ENCODE measurements at places on chromosomes 2 and 18.
A peak's percentile ranks its signal among the peaks of the same experiment; 100 is the strongest.

DNA sequence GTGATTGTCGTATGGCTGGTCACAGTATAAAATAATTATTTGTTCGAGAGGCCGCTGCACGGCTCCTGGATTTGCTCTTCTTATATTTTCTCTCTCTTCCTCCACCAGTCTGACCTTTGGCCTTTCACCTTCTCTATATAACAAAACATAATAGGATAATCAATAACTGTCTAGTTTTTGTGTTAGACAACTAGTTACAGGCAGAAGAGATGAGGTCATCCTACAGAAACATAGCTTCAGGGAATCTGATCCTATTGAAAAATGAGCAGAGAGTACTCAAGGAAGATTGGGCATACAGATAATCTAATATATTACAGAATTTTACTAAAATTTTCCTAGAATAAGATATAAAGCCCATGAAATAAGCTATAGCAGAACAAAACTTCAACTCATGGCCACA, 731.3 kb upstream of the SLC39A10 start:
- DNase-seq, result no peak

GRCh38 chr2:111186933-111187332, 66.2 kb downstream of the BCL2L11 start:
- no peak for DNase-seq

- DNase-seq, result no peak
Measured at GRCh38 chr2:205524656-205525055, 157.6 kb upstream of the NRP2 start.

DNA sequence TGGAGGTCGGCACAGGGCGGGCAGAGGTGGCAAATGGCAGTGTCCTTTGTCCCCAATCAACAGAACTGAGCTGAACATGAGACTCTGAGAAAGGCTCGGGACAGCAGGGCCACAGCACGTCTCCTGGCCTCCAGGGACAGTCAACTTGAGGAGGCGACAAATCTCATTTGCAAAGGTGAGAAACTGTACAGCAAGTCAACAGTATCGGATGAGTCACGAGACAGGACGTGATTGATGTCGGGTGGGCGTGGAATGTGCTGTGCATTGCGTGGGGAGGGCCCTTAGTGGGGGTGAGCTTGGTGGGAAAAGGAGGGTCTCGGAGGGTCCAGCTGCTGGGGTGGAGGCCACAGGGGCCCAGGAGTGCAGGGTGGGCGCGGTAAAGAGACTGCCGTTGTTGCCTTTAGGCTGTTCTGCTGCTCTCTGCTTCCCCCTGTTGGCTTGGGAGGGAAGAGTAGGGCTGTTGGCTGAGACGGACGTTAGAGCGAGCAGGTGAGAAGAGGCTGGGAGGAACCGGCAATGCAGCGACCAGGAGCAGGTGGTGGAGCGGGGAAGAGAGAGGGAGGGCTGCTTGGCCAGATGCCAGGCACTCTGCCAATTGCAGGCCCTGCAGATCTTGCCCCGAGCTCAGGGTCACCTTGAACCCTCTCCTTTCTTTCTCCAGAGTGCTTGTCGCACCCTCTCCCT, 164.3 kb downstream of the BCL2 start:
- peak; percentile 79 for DNase-seq

GRCh38 chr2:161076936-161077335, 83.3 kb upstream of the TANK start:
- no peak for DNase-seq

DNA sequence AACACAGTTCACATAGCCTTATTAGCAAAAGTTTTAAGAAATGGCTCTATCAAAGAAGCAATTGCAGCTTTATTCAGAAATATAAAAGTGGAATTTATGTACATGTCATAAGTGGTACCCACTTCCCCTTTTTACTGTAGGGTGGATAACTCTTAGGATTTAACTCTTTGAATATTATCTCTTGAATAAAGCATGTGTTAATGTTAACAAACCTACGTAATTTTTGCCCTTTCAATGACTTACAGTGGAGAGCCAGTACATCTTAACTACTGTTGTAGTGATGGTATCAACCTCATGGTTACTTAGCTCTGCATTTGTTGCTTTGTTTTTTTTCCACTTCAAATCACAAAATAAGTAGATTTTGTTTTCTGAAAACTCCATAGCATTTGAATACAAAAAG, 8.8 kb downstream of the NABP1 start:
- DNase-seq, result no peak

GRCh38 chr2:239666855-239667376, 266.1 kb upstream of the HDAC4 start:
- DNase-seq, result no peak

- DNase-seq, result no peak
Measured at GRCh38 chr2:20994130-20994529, 49.7 kb downstream of the APOB start.

DNA sequence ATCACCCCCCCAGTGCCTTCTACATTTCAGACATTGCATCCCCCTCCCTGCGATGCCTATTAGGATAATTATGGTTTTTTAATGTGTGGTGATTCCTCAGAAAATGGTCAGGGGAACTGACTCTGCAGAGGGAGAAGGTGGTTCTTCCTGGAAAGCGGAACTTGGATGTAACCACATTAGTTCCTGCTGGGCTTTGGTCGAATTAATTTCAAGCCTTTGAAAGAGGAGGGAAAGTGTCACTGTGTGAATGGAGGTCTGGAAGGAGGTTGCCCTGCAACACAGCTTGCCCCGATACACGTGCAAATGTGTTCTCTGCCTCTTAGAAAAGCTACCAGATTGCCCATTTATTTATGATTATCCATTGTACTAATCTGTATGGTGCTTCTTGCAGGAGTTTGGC, 63.2 kb upstream of the TPO start:
- DNase-seq, result no peak

GRCh38 chr18:53984021-53984420, 240.4 kb downstream of the MBD2 start:
- no peak for DNase-seq

GRCh38 chr18:24801001-24801400, 340.6 kb downstream of the HRH4 start:
- no peak for DNase-seq

DNA sequence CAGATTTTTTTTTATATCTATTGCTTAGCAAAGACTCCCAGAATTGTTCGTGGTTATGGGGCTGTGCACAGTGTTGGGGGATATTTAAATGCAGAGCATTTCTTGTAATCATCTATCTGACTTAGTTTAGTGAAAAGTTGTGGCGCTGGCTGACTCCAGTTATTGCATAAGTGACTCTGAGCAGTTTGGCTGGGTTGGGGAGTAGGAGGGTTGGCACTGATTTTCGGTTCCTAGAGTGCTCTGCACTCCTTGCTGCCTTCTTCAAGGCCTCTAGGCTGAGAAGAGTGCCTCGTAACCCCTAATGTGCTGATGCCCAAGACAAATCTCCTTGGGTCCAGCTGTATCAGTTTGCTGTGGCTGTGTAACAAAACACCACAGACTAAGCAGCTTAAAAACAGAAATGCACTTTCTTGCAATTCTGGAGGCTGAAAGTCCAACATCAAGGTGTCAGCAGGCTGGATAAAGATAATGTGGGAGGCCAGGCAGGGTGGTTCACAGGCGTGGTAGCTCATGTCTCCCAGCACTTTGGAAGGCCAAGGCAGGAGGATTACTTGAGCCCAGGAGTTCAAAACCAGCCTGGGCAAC, 6.5 kb upstream of the IMPA2 start:
- no peak for DNase-seq

DNA sequence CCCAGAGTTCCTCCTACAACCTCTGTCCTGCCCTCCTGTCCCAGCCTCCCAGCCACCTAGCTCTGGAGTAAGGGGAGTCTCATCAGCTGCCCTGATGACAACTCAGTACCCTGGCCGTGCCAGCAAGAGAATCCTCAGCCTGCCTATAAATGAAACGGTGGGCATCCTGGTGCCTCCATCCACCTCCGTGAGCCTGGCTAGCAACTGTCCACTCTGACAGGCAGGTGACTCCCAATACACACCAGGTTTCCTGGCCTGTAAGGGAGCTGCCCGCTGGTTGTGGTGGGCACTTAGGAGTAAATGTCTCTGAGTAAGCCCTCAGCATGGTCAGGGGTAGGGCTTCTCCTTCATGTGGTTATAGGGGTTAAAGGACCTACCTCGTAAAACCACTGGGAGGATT, 81.5 kb downstream of the XDH start:
- no peak for DNase-seq

- no peak for DNase-seq
Measured at GRCh38 chr2:1640301-1641135, 103.8 kb downstream of the PXDN start.

DNA sequence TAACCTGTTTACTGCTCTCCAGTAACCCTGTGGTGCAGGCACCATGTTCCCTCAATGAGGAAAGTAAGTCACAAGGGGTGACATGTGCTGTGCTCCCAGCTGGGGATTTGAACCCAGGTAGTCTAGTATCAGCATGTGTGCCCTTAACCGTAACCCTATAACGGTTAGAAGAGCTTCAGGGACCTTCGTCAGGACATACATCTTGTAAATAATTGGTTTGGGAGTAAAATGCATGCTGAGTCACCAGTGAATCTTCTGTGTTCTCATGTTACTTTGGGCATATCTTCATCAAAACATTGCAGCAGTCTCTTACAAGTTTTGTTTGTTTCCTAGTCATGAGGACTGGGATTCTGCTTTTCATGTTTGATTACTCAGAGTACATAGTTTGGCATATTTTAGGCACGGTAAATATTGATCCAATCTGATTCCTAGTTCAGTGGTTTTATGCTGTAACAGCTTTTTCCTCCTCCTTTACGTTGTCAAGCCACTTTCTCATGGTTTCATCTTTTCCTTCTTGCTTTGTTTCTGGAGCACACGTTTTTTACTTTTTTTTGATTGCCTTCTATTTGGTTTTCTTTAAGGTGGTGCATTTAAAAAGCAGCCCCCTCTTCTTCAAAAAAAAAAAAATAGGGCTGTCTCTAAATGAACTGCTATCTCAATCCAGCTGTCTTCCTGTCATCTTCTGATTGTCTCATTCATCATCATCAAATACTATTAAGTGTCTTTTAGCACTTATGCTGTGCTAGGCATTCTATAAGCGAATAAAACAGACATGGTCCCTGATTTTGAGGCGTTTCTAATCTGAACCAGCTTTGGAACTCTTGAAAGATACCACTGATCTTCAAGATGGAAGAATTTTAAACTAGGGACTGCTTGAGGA, 50.4 kb downstream of the CLIP4 start:
- no peak for DNase-seq

DNA sequence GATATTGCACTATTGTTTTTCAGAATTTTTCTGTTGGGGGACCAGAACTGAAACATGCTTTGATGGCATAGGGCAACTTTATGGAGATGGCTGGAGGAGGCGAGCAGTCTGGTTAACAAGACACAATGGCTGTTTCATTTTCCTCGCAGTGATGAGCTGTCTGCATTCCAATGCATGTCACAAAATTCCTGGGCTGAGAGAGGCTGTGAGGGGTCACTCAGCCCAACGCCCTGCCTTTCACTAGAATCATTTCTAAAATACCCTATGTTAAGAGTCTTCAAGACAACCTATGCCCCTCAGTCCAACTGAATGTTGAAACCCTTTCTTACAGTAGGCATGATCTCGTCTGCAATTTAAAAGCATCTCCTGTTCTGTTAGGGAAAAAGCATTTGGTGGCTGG, 1090.0 kb downstream of the BCL11A start:
- no peak for DNase-seq

- DNase-seq, result no peak
Measured at GRCh38 chr2:230677201-230677946, 35.3 kb upstream of the CAB39 start.

Data from activated CD4-positive, CD25-positive, alpha-beta regulatory T cell treated with anti-CD3 and anti-CD28 coated beads, Interleukin-2, amount 50 U/mL, for 72 hours (primary cell).